ENCODE measurements at places on chromosomes 12 and 14. TPM values are rescaled to one million over a fixed set of nuclear protein-coding genes. Genes with fewer than 3 reads are reported as not detected.

ZNF385A gene
- total RNA-seq = 1.1 TPM

CLEC4A gene
- 0.22 TPM for total RNA-seq

PDZRN4 gene
- total RNA-seq = not detected

NTS gene
- not detected for total RNA-seq

SLC25A47 gene
- total RNA-seq = not detected

CNOT2 gene
- 140 TPM for total RNA-seq

ART4 gene
- under 0.01 TPM for total RNA-seq

GUCY2C gene
- total RNA-seq = not detected

CFAP251 gene
- total RNA-seq = 4.6 TPM

SERPINA5 gene
- not detected for total RNA-seq

IL31 gene
- total RNA-seq = not detected

RNASE3 gene
- not detected for total RNA-seq

AVPR1A gene
- total RNA-seq = not detected

WSCD2 gene
- not detected for total RNA-seq

ZBTB25 gene
- 7.2 TPM for total RNA-seq

UBC gene
- 1,588 TPM for total RNA-seq

NANOG gene
- under 0.01 TPM for total RNA-seq

EML5 gene
- under 0.01 TPM for total RNA-seq

FAIM2 gene
- 6.6 TPM for total RNA-seq

GLT8D2 gene
- 28.2 TPM for total RNA-seq

B3GNT4 gene
- total RNA-seq = 0.22 TPM

JAG2 gene
- 1.5 TPM for total RNA-seq

HOXC9 gene
- 5.0 TPM for total RNA-seq

MORN3 gene
- 1.5 TPM for total RNA-seq

RPGRIP1 gene
- 0.22 TPM for total RNA-seq

AEBP2 gene
- 11.2 TPM for total RNA-seq

GAPDH gene
- 8,320 TPM for total RNA-seq

NOVA1 gene
- under 0.01 TPM for total RNA-seq

SIX6 gene
- not detected for total RNA-seq

DLST gene
- 99.2 TPM for total RNA-seq

OAS2 gene
- 5.0 TPM for total RNA-seq

KRT6A gene
- 25.6 TPM for total RNA-seq

PWP1 gene
- total RNA-seq = 86.2 TPM

PLEKHG7 gene
- total RNA-seq = not detected

DDX23 gene
- 64.1 TPM for total RNA-seq

TTC5 gene
- total RNA-seq = 19.7 TPM

PLCZ1 gene
- not detected for total RNA-seq

Data from placental pericyte (primary cell).